ENCODE measurements at places on chromosomes 7 and 10. TPM values are rescaled to one million over a fixed set of nuclear protein-coding genes. Genes with fewer than 3 reads are reported as not detected.

DNA sequence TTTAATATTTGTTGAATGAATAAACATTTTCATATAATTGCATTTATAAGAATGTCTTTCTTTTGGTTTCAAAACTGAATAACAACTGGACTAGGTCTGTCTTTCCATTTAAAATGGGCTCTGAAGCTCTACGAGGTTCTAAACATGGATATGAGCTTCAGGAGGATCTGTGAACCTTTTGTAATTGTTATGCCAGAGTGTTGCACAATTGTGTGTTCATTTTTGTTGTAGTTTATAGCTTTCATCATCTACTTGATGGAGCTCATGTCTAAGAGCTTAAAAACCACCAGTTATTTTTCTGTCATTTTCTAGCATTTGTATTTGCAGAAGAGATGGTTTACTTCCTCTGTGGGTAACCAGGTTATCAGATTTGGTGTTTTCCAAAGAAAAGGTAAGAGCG is 265.7 kb upstream of the NPY start:
- ATAC-seq, result no peak

The KLF14 gene
- total RNA-seq, result not detected

The TECTB gene
- total RNA-seq, result not detected

DNA sequence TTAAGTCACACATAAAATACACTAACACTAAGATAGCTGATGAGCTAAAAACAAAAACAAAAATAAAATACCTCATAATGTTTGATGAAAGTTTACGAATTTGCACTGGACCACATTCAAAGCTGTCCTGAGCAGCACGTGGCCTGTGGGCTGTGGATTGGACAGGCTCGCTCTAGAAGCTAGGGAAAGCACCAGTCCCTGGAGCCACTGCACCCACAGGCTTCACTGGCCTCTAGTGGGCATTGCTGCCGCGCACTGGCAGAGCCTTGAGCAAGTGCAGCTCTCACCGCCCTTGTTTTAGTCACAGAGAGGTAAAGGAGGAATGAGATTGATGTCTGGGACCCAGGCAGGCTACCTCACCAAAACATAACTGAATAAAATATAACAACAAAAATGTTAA is 67.6 kb downstream of the PAX2 start:
- no peak for ATAC-seq

The GSDME gene
- 6.4 TPM for total RNA-seq

DNA sequence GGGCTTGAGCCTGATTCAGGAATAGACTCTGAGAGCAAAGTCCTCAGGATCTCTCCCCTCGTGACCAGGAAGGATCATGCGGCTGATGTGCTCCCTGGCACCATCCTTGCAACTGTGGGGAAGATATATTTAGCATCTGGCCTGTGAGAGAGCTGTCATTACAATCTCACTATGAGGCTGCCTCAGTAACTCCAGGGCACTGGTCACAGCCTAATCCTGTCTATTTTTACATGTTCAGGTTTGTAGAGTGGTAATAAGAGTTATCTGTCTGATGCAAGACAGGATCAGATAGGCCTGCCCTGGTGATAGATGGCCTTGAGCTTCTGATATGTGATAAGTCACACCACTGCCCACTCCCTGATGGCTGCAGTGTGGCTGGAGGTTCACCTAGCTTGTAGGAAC is 50.7 kb downstream of the PPP1R3C start:
- ATAC-seq, result peak; percentile 72

The TMEM196 gene
- 0.22 TPM for total RNA-seq

- peak; percentile 39 for ATAC-seq
Measured at GRCh38 chr10:73414230-73414945, 530 bp upstream of the ANXA7 start.

DNA sequence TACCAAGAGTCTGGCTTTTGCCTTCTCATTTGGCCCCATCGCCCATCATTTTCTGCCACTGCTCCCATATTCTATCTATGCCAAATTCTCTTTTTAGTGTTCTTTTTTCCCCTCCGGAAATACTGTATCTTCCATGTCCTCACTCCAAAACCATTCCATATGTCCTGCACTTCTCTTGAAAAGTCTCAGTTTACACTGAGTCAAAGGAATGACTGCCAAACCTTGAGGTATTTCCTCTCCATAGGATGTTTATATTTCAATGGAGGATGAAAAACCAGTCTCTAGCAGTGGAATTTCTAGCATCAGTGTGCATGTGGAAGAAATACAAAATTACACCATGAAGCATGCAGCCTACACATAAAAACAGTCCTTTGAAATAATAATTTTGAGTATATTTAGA is 121.4 kb upstream of the PHYHIPL start:
- ATAC-seq, result no peak

GRCh38 chr7:111593343-111593742 is 31.1 kb upstream of the IMMP2L start:
- no peak for ATAC-seq

- ATAC-seq, result no peak
Measured at GRCh38 chr7:73343671-73344380, 15.9 kb downstream of the FKBP6 start.

DNA sequence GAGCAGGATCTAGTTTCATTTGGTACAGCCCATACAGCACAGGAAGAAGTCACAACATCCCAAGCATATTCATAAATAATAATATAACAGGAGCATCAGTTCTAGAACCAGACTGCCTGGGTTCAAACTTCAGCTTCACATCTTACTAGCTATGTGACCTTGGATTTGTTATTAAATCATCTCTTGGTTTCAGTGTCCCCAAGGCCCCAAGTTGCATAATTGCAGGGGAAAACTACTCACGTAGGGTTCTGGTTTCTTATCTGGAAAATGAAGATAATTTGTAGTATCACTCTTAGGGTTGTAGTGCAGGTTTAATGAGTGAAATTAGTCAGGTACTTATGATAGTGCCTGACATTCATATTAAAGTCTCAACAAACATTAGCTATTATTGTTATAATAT is 5.5 kb upstream of the IQUB start:
- ATAC-seq, result no peak

- ATAC-seq, result peak; percentile 25
Measured at GRCh38 chr7:40329601-40330153, 194.9 kb downstream of the SUGCT start.

- no peak for ATAC-seq
Measured at GRCh38 chr7:88355011-88355410, 48.3 kb upstream of the STEAP4 start.

DNA sequence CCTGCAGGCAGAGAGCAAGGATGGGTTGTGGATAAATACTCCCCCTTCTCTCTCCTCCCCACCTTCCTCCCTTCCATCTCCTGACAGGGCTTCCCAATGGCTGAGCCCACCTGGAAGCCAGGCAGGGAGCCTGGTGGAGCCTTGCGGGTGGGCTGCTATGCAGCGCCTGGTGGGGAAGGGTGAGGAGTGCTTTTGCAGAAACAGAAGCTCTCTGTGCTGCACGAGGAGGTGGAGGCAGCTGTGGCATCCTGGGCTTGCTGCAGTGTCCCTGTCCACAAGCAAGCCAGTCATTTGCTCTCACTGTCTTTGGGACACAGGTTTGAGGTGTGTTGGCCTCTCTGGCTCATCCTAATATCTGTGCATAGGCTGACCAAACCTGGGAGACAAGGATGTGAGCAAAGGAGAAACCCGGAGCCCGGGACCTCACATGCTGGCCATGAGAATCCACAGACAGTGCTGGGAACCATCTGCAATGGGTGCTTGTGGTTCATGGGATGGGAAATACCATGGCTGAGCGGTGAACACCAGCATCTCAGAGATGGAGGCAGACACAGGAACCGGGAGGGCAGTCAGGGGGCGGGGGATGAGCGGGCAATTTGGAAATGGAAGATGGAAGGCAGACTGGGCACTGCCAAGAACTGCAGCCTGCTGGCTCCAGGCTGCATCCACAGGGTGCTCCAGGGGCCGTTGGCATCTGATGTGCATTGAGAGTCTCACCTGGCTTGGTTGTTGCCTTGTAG is 364.2 kb downstream of the GLRX3 start:
- no peak for ATAC-seq

GRCh38 chr10:34599026-34599795 is 215.9 kb downstream of the PARD3 start:
- no peak for ATAC-seq

The AVPI1 gene
- 39.8 TPM for total RNA-seq

The C10orf67 gene
- not detected for total RNA-seq

DNA sequence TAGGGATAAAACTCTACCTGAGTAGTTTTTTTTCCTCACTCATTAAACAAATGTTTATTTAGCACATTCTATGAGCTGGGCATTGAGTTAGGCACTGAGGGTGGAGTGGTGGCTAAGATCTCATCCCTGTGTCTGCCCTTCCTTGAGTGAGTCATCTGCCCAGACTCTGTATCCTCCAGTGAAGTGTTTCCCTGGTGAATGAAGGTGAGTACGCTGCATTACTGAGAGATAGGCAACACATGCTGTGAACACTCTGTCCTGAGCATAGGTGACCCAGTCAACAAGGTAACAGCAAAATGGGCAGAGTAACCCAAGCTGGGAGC is 5.8 kb downstream of the PITX3 start:
- ATAC-seq, result no peak

GRCh38 chr10:25493122-25493893 is 318.5 kb downstream of the GPR158 start:
- ATAC-seq, result no peak

DNA sequence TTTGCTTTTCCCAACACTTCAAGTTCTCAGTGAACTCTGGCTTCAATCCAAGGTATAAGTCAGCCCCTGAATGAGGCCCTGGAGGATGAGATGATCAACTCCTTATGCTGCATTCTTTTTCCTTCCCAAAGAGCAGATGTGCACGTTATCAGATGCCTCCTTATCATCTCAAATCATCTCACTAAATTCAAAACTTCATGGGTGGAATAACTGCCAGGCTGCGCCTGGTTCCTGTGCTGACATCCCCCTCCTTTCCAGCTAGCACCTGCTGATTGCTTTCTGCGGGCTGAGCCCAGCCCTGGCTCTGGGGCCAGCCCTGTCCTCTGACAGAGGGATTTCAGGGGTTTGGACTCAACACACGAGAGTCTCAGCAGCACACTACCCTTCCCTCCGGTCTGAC is 44.9 kb downstream of the TLL2 start:
- ATAC-seq, result no peak

The RAB18 gene
- total RNA-seq, result 104 TPM

- no peak for ATAC-seq
Measured at GRCh38 chr7:104045183-104045582, 55.7 kb upstream of the RELN start.

GRCh38 chr7:105480931-105481330 is 41.1 kb downstream of the PUS7 start:
- no peak for ATAC-seq

The RELN gene
- total RNA-seq, result 2.2 TPM

- no peak for ATAC-seq
Measured at GRCh38 chr7:47290867-47291266, 291.0 kb downstream of the TNS3 start.

The PLCE1 gene
- 19.3 TPM for total RNA-seq

DNA sequence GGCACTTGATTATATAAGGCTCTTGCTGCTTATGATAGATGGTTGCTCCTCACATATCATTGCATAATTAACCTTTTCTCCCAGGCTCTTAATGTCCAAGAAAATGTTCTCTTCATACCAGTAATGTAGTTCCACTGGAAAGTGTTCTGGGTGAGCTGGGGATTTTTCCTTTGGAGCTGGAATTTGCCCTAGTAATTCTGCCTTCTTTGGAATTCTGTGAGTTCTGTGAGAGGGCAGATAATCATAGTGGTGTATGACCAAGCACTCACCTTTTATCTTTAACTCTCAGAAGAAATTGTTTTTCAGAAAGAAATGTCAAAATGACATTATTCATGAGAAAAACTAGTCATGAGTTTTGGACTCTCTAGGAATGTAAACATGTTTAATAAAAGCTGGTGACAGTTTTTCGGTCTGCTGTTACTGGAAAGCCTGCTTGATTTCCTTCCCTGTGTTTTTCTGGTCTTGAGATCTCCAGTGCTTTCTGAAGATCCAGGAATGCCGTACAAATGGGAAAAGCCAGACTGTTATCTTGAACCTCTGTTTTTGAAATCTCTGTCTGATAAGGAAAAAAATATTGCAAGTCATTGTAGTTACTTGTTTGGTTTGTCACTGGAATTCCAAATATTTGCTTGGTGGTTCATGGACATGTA is 148.3 kb upstream of the PRPS1L1 start:
- ATAC-seq, result no peak

DNA sequence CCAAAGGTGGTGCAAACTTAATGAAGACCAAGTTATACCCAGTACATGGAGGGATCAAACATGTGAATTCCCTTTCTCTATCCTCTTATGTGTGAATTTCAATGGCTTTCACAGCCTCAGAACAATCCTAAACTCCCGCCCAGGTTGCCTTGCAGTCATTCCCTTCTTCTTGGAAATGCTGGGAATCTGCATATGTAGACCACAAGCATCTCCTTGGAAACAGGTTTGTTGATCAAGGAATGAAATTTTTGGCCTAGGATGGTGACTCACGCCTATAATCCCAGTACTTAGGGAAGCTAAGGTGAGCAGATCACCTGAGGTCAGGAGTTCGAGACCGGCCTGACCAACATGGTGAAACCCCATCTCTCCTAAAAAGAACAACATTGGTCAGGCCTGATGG is 77.8 kb upstream of the ABI1 start:
- no peak for ATAC-seq

- no peak for ATAC-seq
Measured at GRCh38 chr10:93804200-93804599, 46.5 kb downstream of the LGI1 start.

DNA sequence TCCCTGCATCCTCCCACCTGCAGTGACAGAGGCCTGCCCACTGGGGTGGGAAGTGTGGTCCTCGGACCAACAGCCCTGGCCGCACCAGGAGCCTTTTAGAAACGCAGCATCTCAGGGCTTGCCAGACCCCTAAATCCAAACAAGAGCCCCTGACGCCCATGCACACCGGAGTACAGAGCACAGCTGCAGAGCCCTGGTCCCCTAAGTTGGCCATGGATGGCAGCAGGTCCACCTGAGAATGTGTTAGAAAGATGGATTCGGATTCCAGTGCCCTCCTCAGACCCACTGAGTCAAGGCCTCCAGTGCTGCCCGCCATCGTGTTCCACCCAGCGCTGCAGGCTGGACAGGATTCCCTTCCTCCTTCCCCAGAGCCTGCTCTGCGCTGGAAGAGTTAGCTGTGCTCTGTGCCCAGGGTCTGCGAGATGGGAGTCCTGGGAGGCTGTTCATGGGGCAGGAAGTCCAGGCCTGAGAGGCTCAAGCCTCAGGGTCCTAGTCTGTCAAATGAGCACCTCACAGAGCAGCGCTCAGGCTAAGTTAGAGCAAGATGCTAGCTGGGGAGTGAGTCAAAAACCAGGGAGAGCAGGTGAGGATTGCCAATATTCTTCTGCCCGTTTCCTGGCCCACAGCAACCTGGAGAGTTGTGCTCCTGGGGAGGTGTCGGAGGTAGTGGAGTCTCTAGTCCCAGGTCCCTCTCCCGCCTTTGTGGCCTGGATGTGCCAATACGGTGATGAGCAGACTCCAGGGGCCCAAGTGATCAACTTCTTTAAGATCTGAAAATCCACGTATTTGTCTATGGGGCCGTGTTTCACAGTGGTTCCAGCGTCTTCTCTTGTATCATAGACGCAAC is 95.9 kb upstream of the GPR26 start:
- ATAC-seq, result no peak

DNA sequence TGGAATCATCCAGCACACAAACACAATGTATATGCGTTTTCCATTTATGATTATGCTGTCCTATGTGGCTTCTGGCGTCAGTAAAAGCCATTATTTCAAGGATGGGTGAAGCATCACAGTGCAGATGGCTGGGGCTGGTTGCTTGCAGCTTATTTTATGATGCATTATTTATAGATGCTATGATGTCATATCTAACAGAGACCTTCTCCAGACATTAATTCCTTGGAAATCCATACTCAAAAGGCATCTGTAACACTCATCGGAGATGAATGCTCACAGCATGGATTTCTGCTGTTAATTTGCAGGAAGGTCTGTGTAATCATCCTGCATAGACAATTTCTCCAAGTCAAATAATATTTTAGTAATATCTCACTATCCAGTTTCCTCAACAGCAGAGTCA is 7.2 kb downstream of the RGS10 start:
- ATAC-seq, result no peak

The ACTR3C gene
- 8.2 TPM for total RNA-seq

Data from gastroesophageal sphincter (tissue), 4 donors.